Common myeloid progenitor, CD34-positive (primary cell): ENCODE measurements at places on chromosomes 13 and 19.
A peak's percentile ranks its signal among the peaks of the same experiment; 100 is the strongest.

- DNase-seq: peak; percentile 28
Measured at GRCh38 chr13:99973163-99973807, 1.7 kb upstream of the ZIC5 start.

DNA sequence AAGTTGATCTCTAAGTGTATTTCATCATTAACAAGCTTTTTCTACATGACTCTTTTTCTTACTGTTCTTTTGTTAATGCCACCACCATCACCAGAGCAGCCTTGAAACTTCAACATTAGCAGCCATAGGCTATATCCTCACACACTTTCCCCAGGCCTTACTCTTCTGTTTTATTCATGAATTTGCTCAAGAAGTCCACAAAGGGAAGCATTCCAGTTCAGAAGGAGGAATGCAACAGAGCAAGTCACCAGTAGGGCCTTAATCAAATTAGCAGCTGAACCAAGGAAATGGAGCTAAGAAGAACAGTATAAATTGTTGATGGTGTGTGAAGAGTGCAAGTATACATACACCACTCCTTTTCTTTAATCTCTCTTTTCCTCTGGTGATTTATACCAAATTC, 223.1 kb downstream of the NBEA start:
- DNase-seq: no peak

GRCh38 chr19:46016426-46017094, 6.3 kb downstream of the PGLYRP1 start:
- peak; percentile 75 for DNase-seq

DNA sequence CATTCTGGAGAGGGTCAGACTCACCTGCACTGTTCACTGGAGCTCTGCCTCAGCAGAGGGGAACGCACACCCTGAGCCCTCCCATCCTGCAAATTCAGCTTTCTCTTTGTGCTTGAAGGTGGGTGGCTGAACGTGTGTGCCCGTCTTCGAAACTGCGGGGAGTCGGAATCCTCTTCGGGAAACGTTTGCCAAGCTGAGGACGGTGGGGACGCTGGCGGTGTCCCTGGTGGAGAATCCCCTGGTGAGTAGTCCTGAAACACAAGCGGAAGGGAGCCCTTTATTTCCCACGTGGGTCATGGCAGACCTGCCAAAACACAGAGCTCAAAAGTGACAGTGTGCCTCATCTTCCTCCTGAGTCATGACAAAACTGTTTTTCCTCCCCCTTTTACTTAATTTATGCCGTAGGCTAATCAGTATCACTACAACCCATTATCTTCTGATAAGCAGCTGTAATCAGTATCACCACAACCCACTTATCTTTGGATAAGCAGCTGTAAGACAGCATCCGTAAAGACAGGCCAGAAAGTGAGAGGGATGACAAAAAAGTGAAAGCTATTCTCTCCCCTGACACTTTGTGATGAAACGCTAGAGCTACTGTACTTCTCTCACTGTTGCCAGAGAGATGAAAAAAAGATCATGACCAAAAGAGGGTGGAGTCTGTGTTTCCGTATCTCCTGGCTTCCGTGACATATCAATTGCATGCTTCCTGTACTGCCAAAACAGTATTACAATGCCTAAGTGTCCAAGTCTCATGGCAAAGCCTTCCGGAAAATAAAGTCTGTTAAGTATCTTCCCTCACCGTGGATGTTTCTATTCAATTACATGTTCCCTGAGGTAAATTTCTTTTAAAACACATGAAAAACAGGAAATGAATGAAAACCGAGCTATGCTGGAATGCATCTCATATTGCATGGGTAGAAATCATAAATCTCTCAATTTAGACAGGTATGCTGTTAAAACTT, 155.5 kb downstream of the TBC1D4 start:
- DNase-seq: peak; percentile 91

- DNase-seq: no peak
Measured at GRCh38 chr19:41700381-41701195, 7.8 kb upstream of the CEACAM5 start.

GRCh38 chr13:97280478-97280877, 58.3 kb downstream of the MBNL2 start:
- DNase-seq: no peak

DNA sequence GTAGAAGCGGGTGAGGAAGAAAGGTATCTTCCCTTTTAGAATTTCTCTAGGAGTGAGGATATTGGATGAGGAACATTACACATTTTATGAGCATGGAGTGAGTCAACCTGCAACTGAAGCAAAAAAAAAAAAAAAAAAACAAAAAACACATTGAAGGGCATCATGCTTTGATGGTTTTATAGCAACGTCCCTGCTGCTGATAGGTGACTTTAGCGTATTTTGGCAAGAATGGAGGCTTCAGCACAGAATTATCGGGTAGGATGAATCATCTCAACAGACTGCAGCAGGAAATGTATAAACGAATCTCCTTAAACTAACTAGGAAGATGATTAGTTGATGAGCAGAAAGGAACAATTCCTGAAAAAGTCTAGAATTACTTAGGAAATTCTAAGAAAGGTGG, 1359.6 kb upstream of the ATXN8OS start:
- DNase-seq: no peak
